Stimulated activated CD8-positive, alpha-beta memory T cell treated with anti-CD3 and anti-CD28 coated beads, Interleukin-2, amount 100 ng/mL, for 48 hours (primary cell): ENCODE measurements at places on chromosomes 16 and 17.

DNA sequence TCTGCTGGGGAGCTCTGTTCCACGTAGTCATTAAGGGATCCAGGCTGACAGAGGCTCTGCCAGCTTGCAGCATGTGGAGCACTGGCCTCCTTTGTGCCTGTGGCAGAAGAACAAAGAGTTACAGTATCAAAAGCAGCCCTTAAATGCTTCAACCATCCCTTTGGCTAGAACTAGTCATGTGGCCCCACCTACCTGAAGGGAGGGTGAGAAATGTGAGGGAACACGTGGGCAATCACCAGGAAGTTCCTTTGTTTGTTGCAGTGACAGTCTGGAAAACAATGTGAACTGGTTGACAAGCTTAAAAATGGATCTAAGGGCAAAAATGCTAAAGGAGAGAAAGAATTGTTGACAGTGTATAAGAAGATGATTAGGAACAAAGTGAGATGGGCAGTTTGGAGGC, 290.4 kb upstream of the HSBP1 start:
- no peak for DNase-seq

DNA sequence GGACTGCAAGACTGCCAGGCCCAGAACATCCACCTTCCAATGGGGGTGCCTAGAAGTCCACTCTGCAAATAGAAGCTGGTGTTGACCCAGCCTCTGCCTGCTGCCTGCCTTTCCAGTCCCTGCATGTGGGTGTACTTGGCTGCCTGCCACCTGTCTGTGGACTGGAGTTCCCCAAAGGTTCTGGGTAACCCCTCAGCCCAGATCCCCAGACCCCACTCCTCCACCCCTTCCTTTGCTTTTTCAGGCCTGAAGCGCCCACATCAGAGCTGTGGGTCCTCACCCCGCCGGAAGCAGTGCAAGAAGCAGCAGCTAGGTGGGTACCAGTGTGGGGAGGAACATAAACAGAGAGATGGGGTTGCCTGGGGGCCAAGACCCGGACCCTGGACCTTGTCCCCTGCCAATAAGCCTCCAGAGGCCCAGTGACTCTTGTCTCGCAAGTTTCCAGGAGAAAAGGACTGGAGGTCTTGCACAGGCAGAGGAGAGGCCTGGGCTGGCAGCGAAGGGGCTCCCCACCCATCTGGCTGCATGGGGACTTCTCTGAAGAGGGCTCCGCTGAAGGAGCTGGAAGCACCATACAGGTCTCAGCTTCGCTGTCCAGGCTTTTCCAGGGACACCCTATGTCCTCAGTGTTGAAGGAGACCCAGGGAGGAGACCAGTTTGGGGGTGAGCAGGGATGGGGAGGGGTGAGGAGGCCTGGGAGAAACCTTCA, 34.3 kb downstream of the NLRC5 start:
- DNase-seq: peak; percentile 69

GRCh38 chr16:23357761-23358290, 55.7 kb downstream of the SCNN1B start:
- no peak for DNase-seq

GRCh38 chr17:76132574-76133338, 8.3 kb downstream of the FOXJ1 start:
- no peak for DNase-seq

GRCh38 chr16:18800775-18801144, 589 bp downstream of the ARL6IP1 start:
- DNase-seq: no peak

GRCh38 chr16:85565340-85565739, 47.8 kb upstream of the GSE1 start:
- DNase-seq: no peak

GRCh38 chr17:3647769-3648555, 11.4 kb downstream of the CTNS start:
- peak; percentile 32 for DNase-seq

DNA sequence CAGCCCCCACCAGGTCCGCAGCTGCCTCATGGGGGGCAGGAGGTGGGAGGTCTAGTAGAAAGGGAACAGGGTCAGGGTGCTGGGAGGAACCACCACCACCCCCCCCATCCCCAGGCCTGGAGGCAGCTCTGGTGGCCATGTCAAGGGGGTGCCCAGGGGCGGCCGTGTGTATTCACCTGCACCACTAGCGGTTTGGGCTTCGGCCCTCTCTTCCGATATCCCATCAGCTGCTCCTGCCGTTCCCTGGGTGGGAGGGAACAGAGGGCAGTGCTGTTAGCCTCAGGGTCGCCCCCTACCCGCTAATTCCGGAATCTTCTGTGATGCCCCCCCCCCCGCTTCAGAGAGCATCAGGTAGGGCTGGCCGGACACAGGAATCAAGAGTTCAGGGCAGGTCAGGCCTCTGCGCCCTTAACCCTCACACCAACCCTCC, 3.8 kb downstream of the CBX4 start:
- no peak for DNase-seq

DNA sequence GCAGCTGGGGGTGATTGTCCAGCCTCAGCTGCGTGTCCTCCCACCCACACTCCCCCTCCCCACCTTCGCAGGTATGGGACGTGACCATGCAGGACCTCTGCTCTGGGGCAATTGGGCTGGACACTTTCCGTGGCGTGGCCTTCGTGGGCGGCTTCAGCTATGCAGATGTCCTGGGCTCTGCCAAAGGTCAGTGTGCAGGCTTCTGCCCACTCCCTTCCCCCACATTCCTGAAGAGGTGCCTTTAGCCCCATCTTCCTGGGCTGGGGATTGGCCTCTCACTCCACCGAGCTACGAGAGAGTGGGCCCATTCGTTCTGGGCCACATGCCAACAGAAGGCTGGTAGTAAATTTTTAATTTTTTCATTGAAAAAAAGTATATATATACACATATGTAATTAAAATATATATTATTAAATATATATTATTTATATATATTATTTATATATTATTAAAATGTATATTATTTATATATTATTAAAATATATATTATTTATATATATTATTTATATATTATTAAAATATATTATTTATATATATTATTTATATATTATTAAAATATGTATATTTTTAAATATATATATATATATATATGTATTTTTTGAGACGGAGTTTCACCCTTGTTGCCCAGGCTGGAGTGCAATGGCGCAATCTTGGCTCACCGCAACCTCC, 18.5 kb downstream of the PFAS start:
- no peak for DNase-seq

GRCh38 chr16:29958756-29959155, 3.1 kb upstream of the TMEM219 start:
- DNase-seq: no peak

DNA sequence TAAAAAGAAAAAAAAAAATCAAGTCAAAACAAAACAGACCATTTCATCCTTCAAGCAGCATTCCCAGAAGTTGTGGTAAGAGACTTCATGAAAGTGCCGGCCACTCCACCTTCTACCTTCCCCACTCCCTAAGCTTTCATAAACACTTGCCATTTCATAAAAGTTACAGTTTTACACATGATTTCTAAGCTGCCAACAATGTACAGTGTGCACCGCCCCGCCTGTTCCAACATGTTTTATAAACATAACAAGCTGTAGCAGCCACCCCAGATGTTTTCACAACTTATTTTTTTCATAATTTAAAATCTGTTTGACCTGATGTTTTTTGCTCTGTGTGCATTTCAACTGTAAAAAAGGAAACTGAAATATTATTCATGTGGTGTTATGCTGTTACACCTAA, 608.1 kb downstream of the TOX3 start:
- DNase-seq: no peak

DNA sequence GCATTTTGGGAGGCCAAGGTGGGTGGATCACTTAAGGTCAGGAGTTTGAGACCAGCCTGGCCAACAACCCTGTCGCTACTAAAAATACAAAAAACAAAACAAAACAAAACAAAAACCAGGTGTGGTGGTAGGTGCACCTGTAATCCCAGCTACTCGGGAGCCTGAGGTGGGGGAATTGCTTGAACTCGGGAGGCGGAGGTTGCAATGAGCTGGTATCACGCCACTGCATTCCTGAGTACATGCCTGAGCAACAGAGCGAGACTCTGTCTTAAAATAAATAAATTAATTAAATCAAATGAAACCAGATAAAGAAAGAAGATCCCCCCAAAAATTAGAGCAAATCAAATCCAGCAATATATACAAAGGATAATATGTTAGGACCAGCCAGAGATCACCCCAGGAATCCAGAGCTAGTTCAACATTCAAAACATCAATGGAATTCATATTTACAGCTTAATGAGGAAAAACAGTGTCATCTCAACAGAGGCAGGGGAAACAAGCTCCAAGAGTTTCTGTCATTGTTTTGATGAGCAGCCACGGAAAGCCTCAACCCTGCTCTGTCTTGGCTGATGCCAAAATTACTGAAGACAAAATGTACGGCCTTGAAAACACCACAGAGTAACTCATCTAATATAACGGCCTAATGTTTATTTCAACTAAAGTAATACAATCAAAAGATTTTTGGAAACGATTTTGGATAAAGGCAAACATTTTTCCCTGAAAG, 3.7 kb downstream of the PEMT start:
- no peak for DNase-seq

GRCh38 chr17:81488276-81488860, 24.2 kb downstream of the ACTG1 start:
- no peak for DNase-seq
